ENCODE measurements at places on chromosomes 13 and 19.

- no peak for DNase-seq
Measured at GRCh38 chr19:28465371-28466086, 747.4 kb downstream of the UQCRFS1 start.

DNA sequence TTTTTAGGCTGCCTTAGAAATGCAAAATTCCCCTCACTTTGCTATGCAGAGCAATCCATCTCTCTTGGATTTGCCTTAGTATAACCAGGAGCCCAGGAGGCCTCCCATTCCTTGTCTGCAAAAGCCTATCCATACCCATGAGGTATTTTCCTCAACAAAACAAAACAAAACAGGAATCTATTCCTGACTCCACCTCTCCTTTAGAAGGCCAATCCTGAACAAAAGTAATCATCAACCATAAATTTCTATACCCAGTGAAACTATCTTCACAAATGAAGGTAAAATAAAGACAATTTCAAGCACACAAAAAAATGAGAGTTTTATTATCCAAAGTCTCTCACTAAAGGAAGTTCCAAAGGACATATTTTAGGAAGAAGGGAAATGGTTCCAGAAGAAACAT lies 365.7 kb downstream of the KCNRG start:
- DNase-seq: no peak

DNA sequence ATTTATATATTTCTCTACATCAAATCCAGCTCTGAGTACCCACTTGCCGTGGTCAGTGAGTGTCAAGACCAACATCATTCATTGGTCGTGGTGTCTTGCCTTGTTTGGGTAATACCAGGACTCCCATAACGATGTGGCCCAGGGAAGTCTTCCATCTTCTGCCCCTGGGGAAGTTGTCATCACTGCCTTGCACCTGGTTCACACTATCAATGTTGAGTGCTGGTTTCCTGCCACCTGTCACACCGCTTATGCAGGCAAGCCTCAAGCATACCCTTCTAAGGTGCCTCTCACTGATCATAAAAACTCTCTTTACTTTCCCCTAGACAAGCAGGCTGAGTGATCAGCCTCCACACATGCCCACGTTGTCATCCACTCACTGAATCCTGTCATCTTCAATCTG lies 382.4 kb downstream of the KCTD12 start:
- DNase-seq: no peak

DNA sequence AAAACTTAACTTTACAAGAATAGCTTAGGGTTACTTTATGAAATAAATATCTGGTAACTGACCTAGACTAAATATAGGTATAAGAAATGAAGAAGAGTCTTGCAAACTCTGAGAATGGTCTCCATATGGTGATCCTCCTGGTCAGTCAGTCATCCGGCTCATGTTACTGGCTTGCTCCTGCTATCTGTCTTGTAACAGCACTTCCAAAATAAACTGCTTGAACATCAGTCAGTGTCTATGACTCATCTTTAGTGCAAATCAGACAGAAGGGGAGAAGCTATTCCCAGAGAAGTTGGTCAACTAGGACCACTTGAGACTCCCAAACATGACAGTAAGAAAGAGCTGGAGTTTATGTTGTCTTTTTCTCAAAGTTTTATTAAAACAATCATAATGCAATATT lies 1550.9 kb downstream of the PCDH9 start:
- no peak for DNase-seq

- no peak for DNase-seq
Measured at GRCh38 chr19:18723871-18724377, 40.4 kb downstream of the CRTC1 start.

DNA sequence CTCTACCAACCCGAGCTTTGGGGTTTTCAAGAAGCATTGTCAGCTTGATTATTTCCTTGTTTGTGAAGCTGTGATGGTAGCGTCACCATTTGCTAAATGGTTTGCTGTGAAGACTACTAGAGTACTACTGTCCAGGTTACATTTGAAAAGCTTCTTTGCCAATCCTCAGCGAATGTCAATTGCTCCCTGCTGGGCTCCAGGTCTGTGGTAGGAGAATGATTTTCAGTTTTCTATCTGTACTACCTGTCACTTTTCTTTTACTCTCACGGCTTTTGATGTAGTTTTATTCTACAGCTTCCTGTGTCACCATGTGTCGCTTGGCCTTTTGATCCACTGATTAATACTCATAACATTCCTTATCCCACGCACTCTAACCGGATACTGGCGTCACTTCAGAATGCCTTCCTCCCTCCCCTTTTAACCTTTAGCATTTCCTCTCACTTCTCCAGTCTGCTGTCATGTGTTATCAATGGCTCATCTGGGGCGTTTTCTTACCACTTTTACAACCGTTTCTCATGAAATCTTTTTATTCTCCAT lies 7.5 kb upstream of the GPR183 start:
- peak; percentile 49 for DNase-seq

DNA sequence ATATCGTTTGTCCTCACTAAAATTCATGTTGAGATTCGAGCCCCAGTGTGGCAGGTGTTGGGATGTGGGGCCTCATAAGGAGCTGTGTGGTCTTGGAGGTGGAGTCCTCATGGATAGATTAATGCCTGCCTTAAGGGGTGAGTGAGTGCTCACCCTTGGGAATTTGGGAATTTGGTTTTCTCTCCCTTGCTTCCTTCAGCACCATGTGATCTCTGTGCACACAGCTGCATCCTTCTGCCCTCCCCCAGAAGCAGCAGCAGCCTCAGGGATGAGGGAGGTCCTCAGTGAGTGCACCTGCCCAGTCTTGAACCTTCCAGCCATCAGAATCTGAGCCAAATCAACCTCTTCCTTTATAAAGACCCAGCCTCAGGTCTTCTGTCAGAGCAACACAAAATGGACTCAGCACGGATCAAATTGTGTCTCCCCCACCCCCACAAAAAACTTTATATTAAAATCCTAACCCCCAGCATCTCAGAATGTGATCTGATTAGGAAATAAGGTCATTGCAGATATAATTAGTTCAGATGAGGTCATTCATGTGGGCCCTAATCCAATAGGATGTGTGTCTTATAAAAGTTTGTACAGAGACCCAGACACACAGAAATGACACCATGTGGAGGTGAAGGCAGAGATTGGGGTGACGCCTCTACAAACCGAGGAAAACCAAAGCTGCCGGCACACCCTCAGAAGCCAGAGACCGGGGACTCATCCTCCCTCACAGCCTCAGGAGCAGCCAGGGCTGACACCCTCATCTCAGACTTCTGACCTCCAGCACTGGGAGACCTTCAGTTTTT lies 12.9 kb downstream of the CYTH2 start:
- no peak for DNase-seq

DNA sequence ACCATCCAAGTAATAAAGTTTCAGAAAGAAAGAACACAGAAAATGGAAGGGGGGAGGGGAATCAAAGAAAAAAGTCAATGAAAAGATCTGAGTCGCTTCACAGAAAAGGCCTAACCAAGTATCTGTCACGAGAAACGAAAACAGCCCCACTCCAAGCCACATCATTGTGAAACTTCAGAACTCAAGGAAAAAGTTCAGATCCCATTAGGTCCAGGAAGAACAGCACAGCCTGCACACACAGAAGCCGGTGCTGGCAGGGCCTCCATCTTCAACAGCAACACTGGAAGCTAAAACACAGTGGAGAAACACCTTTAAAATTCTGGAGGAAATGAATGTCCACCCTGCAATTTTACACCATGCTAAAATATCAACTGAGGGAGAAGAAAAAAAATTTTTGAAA lies 8.0 kb downstream of the STK24 start:
- no peak for DNase-seq

DNA sequence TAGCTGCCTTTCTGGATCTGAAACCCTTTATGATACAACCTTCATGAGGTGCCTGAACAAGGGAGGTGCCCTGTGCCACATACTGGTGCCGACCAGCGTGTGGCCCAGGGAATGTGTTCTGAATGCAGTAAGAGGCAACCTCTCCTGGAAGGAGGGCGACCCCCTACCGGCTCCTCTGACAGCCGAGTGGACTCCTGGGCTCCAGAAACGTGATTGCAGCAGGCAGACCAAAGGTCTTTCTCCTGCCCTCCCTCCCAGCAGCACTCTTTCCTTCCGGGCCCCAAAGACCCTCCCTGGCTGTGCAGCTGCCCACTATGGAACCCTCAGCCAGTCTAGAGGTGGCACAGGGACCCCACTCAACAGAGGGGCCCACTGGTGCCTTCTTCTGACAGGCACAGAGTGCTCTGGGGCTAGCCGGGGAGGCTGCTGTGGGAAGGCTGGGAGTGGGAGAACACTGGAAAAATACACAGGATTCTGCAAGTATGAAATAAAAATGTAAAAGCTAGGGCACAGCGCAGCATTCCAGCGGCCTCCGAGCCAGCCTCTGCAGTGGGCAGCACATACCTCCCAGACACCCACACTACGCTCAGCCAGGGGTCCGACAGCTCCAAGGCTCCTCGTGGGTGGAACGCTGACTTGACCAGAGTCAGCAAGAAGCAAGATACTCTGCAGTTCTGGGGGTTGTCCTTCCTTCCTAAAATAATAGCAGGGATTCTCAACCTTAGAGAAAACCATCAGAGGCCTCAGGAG lies 14.9 kb downstream of the SH3GL1 start:
- DNase-seq: no peak

Measured in stimulated activated CD8-positive, alpha-beta memory T cell treated with anti-CD3 and anti-CD28 coated beads, Interleukin-15, amount 100 ng/mL, for 48 hours (primary cell).